Stimulated activated CD4-positive, alpha-beta T cell treated with anti-CD3 and anti-CD28 coated beads, Interleukin-12 subunit alpha, Interleukin-12 subunit beta, amount 100 ng/mL, for 48 hours (primary cell): ENCODE measurements at places on chromosomes 1 and 21.

GRCh38 chr21:45384656-45385548 is 20.1 kb upstream of the COL18A1 start:
- DNase-seq, result no peak

DNA sequence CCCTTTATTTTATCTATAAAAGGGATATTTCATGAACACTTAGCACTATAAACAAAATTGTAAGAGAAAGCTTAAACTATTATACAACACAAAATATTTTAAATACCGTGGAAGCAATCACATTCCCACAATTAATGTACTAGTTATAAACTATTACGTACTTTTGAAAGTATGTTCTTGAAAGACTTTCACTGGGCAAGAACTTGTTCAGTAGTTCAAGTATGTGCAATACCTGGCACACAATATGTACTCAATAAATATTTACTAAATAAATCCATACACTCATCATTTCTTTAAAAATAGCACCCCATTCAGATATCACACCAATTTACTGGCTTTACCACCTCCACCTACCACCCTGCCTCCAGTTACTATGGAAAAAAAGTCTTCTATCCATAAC is 12.6 kb upstream of the FMO2 start:
- no peak for DNase-seq

DNA sequence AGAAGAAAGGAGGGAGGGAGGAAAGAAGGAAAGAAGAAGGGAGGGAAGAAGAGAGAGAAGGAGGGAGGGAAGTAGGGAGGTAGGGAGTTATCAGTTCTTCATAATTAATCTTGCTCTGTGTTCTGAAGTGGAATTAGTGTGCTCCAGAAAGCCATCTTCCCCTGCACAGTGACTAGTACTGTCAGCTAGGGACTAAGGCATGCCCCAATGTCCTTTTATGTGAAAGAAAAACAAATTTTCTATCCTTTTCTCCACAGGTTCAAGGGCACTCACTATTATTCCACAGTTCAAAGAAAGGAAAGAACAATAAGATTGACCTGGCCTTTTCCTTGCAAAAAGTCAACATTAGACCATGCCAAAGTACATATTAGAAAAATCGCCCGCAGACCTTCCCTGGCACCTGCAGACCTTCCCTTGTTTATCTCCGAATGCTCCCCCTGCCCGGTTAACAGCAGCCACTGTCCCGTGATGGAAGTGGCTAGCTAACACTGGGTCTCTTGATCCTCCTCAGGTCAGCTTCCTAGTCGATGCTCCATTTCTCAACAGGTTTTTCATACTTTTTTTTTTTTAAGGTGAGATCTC is 107.2 kb upstream of the EDEM3 start:
- no peak for DNase-seq

DNA sequence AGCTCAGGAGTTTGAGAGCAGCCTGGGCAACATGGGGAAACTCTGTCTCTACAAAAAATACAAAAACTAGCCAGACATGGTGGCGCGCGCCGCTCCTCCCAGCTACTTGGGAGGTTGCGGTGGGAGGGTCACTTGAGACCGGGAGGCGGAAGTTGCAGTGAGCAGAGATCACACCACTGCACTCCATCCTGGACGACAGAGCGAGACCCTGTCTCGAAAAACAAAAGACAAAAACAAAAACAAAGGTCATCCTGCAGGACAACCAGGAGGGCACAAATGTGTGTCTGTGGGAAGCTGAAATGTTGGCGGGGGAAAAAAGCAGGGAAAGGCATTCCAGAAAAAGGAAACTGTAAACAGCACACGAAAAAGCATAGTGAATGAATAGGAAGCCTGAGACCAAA is 104.1 kb upstream of the HNRNPU start:
- DNase-seq, result no peak

- no peak for DNase-seq
These were observed 30.1 kb downstream of the PDE9A start for GRCh38 chr21:42683371-42684108.

GRCh38 chr1:86748622-86749373 is 44.4 kb downstream of the SH3GLB1 start:
- DNase-seq, result no peak

DNA sequence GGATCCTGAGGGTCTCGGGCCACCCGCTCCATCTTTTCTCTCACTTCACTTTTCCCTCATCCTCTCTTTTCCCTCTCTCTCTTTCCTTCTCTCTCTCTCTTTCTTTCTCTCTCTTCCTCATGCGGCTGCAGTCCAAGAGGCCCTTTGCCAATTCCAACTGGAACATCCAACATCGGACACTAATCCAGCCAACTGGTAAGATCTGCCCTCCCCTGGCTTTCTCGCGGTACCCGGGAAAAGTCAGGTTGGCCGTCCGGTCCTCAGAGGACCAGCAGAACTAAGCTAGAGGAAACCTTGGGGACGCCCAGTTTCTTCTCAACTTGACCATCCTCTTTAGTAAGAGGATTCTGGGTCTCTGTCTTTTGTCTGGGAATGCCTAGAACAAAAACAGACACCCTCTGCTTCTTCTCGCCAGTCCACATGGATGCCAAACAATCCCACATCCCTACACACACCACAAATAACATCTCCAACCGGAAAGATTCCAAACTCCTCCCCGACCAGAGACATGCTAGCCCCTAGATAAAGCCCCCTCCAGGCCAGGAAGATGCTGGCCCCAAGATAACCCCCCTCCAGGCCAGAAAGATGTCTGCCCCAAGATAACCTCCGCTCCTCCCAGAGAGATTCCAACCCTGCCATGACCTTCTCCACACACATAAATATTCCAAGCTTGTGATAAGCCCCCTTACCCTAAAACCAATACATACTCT is 3.2 kb upstream of the SETD4 start:
- no peak for DNase-seq

GRCh38 chr1:187689129-187689528 is 860.4 kb downstream of the PLA2G4A start:
- DNase-seq, result no peak
